ENCODE measurements at places on chromosomes 4 and X. TPM values are rescaled to one million over a fixed set of nuclear protein-coding genes. Genes with fewer than 3 reads are reported as not detected.

DNA sequence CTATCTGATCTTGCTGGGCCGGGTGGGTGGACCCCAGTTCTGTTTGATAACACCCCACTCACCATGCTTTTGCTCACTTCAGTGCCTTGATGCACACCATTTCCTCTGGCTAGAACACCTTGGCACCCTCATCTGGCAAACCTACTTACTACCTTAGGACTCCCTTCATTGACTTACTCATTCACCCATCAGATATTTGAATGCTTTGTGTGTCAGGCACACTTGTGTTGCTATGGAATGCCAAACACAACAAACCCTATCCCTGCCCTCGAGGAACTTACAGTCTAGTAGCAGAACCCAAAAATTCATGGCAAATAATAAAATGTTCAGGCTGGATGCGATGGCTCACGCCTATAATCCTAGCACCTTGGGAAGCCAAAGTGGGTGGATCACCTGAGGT, 13.9 kb downstream of the CCNG2 start:
- H3K4me1 ChIP-seq = peaks cover 4% of the 10 kb centered on the region
- no peak for DNase-seq
- no peaks in the 10 kb centered on the region for H3K27me3 ChIP-seq
- H3K27ac ChIP-seq = no peak overlapping the region

DNA sequence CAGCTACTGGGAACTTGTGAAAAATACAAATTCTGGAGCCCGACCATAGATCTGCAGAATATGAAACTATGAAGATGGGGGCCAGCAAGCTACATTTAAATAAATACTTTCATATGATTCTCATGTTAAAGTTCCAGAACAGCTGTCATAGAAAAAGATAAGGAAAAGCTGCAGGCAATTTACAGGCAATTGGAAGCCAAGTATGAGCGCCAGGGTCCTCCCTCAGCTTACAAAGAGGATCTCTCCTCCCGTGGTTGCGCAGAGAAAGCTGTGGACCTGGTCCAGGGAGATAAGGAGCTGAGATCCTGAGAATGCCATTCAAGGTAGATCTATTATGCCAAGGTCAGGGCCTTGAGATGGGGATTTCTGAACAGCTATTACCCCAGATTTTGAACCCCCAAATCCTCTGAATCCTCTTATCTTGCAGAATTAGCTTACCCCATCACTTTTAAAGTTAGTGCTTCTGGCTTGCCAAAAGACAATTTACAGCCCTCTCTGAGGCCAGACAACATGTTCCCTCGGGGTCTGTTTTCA, 25.6 kb upstream of the FRAS1 start:
- H3K36me3 ChIP-seq = no peaks in the 10 kb centered on the region
- H3K4me1 ChIP-seq = no peaks in the 10 kb centered on the region
- H3K4me3 ChIP-seq = no peak overlapping the region
- H3K27ac ChIP-seq = no peak overlapping the region
- H3K27me3 ChIP-seq = no peaks in the 10 kb centered on the region
- no peak for DNase-seq

- DNase-seq = no peak
- H3K4me3 ChIP-seq = no peak overlapping the region
- no peaks in the 10 kb centered on the region for H3K27me3 ChIP-seq
- H3K36me3 ChIP-seq = no peaks in the 10 kb centered on the region
These were observed 96.5 kb upstream of the PACRGL start for GRCh38 chr4:20603671-20604313.

DNA sequence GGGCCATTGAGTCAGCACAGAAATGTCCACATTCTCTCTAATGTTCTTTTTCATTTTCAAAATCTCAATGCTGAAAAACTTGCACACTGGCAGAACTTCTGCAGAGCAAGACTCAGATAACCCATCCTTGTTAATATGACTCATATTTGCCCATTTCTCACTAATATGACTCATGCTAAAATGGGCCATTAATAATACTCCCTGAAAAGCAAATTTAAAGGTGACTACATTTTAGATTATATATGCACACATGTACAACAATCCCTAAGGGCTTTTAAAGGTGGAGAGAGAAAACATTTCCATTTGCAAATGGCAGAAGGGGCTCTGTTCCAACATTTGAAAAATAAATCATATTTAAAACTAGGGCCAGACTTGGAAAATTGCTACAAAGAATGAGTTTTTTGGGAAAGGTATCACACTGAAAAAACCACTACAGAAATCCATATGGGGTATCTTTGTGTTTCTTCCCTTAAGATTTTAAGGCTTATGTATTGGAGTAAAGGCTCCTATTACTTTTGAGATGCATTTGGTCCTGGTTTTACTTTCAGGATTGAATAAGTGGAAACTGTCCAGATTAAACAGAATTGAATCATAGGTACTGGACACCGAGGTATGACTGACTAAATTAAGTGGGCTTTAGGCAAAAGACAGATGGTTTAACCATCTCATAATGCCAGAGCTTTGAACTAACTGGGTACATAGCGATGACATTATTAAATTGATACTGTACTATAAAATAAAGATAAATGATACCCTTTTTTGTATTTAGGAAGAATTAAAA, 30.0 kb downstream of the TLR2 start:
- H3K27me3 ChIP-seq = no peaks in the 10 kb centered on the region
- H3K4me1 ChIP-seq = no peaks in the 10 kb centered on the region
- DNase-seq = no peak
- no peaks in the 10 kb centered on the region for H3K36me3 ChIP-seq
- no peak overlapping the region for H3K4me3 ChIP-seq

GRCh38 chr4:140162596-140162995, 8.6 kb upstream of the MAML3 start:
- DNase-seq = no peak
- no peaks in the 10 kb centered on the region for H3K4me1 ChIP-seq
- H3K36me3 ChIP-seq = no peaks in the 10 kb centered on the region
- H3K4me3 ChIP-seq = no peak overlapping the region
- no peak overlapping the region for H3K27ac ChIP-seq

DNA sequence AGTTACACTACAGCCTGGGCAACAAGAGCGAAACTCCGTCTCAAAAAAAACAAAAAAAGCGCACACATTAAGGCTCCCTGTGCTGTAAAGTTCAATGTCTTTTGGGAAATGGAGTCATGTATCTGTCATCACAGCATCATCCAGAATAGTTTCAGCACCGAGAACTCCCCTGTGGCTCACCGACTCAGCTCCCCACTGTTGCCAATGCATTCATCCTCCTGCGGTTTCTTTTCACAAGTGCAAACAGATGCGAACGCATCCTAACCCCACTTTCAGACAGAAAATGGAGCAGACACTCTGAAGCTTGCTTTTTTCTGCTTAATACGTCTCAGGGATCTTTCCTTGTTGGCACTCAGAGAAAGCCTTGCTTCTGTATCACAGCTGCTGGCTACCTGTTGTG, 13.8 kb upstream of the SH3TC1 start:
- no peak for DNase-seq
- no peaks in the 10 kb centered on the region for H3K4me1 ChIP-seq
- H3K36me3 ChIP-seq = no peaks in the 10 kb centered on the region
- no peak overlapping the region for H3K27ac ChIP-seq
- H3K4me3 ChIP-seq = no peak overlapping the region

- no peaks in the 10 kb centered on the region for H3K4me1 ChIP-seq
- H3K27ac ChIP-seq = no peak overlapping the region
- H3K36me3 ChIP-seq = no peaks in the 10 kb centered on the region
- no peaks in the 10 kb centered on the region for H3K27me3 ChIP-seq
- DNase-seq = no peak
- no peak overlapping the region for H3K4me3 ChIP-seq
These were observed 373.1 kb upstream of the GNPDA2 start for GRCh38 chr4:45099471-45099870.

DNA sequence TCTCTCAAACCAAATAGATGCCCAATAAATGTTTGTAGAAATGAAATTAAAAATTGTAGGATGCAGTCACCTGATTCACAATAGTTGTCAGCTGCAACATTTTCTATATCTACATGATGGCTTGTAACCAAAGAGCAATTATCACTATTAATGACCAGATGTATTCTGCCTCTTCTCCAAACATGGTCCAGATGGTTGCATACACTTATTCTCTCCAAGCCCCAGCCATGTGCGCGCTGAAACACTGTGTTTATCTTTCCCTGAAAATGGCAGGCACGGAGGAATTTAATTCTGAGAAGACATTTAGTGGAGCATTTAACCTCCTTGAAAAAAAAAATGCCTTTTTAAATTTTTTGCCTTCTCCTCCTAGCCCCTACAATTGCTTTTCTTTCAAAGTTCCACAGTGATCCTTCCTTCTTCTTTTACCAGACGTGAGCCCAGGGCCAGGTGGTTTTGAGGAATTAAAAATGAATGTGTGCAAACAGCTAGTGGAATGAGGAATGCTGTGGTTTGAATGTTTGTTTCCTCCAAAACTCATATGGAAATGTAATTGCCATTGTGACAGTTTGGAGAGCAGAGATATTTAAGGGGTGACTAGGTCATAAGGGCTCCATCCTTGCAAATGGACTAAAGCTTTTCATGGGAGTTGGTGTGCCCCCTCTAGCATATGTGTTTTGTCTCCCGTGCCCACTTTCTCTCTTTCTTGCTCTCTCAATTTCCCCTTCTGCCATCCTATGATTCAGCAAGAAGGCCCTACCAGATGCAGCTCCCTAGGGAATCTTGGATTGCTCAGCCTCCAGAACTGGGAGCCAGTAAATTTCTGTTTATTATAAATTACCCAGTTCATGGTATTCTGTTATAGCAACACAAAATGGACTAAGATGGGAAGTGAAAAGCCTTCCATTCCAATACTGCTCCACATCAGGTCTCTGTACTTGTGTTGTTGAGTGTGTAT, 136.0 kb downstream of the GABRB1 start:
- no peak overlapping the region for H3K4me3 ChIP-seq
- DNase-seq = no peak
- H3K4me1 ChIP-seq = no peaks in the 10 kb centered on the region

DNA sequence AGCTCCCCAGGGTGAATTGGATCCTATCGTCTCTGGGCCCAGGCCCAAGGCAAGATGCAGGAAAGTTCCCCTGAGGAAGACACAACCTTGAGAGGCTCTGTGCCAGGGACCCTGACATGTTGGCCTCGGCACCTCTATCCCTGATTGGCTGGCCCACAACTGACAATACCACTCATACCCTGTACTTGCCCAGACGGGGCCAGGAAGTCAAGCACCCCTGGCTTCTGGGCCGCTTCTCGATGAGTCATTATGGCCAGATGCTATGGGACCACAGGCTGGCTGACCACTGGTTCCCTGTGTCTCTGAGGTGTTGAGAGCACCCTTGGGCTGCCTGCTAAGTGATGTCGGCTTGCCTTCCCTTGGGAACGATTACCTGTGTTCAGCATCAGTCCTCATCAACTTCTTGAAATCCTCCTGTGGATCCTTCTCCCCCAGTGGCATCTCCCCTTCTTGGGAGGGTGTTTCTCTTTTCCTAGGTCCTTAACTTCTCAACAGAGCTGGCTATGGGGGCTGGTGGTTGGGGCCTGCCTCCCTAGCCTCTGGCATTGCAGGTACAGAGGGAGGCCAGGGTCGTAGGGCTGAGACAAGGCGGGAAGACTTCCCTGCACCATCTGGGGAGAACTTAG, 54.5 kb upstream of the MAMLD1 start:
- H3K36me3 ChIP-seq = no peaks in the 10 kb centered on the region
- H3K4me3 ChIP-seq = no peak overlapping the region
- DNase-seq = no peak
- no peaks in the 10 kb centered on the region for H3K27me3 ChIP-seq
- no peak overlapping the region for H3K27ac ChIP-seq

DNA sequence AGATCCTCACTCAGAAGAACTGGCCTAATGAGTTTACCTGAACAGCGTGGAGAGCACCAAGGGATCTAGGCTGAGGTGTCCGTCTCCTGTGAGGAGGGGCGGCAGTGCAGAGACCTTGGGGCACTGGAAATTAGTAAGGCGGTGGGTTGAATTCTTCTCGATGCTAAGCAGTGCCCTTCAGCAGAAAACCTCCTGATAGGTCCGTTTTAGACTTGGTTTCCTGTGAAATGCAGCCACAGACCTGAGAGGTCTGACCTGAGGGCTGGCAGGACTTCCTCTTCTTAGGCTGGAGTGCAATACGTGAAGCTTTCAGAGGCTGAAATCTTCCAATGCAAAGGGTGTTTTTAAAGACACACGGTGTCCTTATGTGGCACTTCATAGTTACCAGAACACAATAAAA, at the start of gene CLNK:
CLNK (minus strand) TSS at position 138 of the 400 bp plus-strand sequence. CDS start 16,899 bp downstream, outside the sequence.
- H3K36me3 ChIP-seq = no peaks in the 10 kb centered on the region
- DNase-seq = no peak
- no peaks in the 10 kb centered on the region for H3K27me3 ChIP-seq
- no peak within 1 kb of the TSS for H3K27ac ChIP-seq

GRCh38 chrX:14409341-14409740, 120.0 kb upstream of the GLRA2 start:
- no peak for DNase-seq
- no peak overlapping the region for H3K4me3 ChIP-seq
- H3K4me1 ChIP-seq = no peaks in the 10 kb centered on the region
- H3K27ac ChIP-seq = no peak overlapping the region
- no peaks in the 10 kb centered on the region for H3K36me3 ChIP-seq

DNA sequence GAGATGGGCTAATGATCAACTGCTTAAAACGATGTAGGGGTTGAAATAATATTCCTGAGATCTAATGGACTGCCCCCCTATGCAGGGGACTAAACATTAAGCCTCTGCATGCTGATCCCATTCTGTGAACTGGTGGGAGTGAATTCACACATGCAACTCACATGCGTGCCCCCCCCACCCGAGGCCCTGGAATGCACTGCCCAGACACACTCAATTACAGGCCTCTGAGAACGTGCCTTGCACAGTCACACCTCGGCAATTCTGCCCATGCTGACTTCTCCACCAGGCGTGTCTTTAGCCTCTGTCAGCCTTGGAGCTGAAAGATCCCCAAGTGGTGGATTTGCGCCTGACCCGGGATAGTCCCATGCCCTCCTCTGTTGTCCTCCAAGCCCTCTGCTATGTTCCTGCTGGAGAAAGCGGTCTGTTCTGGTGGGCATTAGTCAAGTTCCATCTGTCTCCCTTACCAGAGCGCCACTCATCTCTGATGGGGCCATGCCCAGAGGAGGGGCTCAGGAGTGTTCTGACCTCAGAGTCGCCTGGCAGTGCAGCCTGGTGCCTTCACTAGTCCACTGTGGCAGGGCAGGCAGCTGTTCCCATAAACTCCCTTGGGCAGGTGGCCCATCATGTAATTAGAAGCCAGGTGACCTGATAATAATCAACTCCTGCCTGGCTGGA, 86.5 kb downstream of the DRD5 start:
- no peaks in the 10 kb centered on the region for H3K4me1 ChIP-seq
- H3K4me3 ChIP-seq = no peak overlapping the region
- no peak for DNase-seq
- no peak overlapping the region for H3K27ac ChIP-seq
- no peaks in the 10 kb centered on the region for H3K36me3 ChIP-seq
- H3K27me3 ChIP-seq = no peaks in the 10 kb centered on the region

CT45A10 gene
- not detected for total RNA-seq

TMEM185A gene
- total RNA-seq = 60.2 TPM

HSD17B13 gene
- not detected for total RNA-seq

Data from endodermal cell (in vitro differentiated cells).